Stomach (tissue), 19 donors: ENCODE measurements at places on chromosomes 12 and 14. TPM values are rescaled to one million over a fixed set of nuclear protein-coding genes. Genes with fewer than 3 reads are reported as not detected.

Gene PLEKHG7
- 0.31 TPM for polyA plus RNA-seq

Gene PRKAG1
- 61.7 TPM for polyA plus RNA-seq

Gene MYF6
- not detected for polyA plus RNA-seq

Gene C12orf42
- polyA plus RNA-seq, result not detected

Gene SLC6A12
- polyA plus RNA-seq, result 0.05 TPM

Gene TAS2R8
- not detected for polyA plus RNA-seq

Gene KIF26A
- polyA plus RNA-seq, result 1.2 TPM

Gene CLEC9A
- polyA plus RNA-seq, result not detected

Gene BCL7A
- 3.4 TPM for polyA plus RNA-seq

Gene P2RX2
- not detected for polyA plus RNA-seq

Gene KLHL33
- polyA plus RNA-seq, result 0.06 TPM

Gene KRT75
- polyA plus RNA-seq, result not detected

Gene RPL10L
- not detected for polyA plus RNA-seq

Gene SPTB
- polyA plus RNA-seq, result 0.92 TPM

Gene FBRSL1
- 13.7 TPM for polyA plus RNA-seq

Gene KRT5
- 10.2 TPM for polyA plus RNA-seq

Gene SCNN1A
- polyA plus RNA-seq, result 16.6 TPM

Gene GPR84
- polyA plus RNA-seq, result 0.50 TPM
